ENCODE measurements at places on chromosomes 6 and 20.

- DNase-seq = no peak
Measured at GRCh38 chr6:134414793-134415192, 96.9 kb upstream of the SGK1 start.

DNA sequence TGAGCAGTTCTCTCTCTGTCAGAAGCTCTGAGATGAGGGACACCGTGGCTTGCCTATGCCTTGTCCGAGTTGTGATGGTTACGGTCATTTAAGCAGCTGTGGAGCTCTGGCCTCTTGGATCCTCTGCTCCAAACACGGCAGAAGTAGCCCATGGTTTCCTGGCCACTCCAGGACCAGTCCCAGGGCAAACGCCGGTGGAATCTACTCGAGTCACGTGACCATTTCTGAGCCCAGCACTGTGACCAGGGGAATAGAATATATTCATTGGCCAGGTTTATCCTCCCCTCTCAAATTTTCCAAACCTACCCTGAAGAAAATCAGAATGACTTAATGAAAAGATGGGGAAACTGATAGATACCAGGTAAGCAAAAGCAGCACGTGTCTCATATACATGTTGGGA lies 152.8 kb downstream of the TTLL2 start:
- no peak for DNase-seq

GRCh38 chr6:128350416-128351254 lies 169.8 kb downstream of the PTPRK start:
- DNase-seq = no peak

GRCh38 chr20:16732506-16733152 lies 2.8 kb downstream of the SNRPB2 start:
- DNase-seq = no peak

- no peak for DNase-seq
Measured at GRCh38 chr6:87945181-87945580, 102.5 kb upstream of the SPACA1 start.

DNA sequence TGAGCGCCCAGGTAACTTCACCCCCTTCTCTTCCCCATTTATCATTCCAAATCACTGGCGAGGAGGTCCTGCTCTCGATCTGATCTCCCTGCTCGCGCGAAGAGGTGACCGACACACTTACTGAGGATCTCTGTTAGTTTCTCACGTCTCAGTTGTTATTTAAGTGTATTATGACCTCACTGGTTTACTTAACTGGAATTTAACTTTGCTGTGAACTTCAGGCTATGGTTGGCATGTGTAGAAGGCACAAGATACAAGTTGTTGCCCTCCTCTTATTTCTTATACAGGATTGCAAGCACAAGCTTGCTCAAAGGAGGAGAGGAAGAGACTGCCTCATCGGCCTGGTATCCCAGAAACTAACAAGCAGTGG lies 1.2 kb downstream of the RNF217 start:
- no peak for DNase-seq

DNA sequence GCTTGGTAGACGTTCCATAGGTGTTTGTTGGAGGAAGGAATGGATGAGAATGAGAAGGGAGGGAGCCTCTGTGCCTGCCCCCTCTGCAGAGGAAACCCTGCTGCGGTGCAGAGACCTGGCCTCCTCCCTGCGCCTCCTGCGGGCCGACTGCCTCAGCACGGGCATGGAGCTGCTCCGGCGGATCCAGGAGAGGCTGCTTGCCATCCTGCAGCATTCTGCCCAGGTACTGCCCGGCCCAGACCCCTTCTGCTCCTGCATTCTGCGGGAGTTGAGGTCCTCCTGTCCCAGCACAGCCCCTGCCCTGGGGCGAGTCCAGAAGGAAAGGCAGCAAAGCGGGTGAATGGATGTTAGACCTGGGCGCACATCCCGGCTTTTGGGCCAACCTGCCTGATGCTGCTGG lies 6.1 kb downstream of the DNPH1 start:
- no peak for DNase-seq

GRCh38 chr20:20519269-20519668 lies 151.4 kb downstream of the INSM1 start:
- no peak for DNase-seq

DNA sequence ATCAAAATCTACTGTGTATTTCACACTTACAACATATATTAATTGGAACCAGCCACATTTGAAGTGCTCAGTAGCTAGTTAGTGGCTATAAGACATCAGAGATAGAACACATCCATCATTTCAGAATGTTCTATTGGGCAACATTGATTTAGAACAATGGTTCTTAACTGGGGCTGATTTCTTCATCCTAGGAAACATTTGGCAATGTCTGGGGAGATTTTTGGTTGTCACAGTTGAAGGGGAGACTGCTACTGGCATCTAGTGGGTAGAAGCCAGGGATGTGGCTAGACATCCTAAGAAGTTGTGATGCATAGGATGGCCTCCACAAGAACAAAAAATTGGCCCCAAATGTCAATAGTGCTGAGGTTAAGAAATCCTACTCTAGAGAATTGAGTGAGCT lies 132.5 kb downstream of the OLIG3 start:
- no peak for DNase-seq

DNA sequence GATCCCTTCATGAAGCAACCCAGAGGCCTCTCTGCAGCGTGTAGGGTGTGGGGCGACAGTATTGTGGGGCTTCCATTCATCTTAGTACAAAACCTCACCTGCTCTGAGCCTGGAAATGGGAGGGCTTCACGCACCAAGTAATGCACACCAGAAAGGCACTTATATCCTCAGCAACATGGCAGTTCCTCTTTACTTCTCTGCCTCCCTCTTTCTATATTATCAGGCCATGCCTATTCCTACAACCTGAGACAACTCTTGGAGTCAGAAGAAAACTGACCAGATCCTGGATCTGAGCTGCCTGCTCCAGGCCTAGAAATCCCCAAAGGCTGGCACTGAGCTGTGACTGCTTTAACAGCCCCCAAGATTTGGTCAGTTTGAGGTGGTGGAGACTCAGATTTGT lies 7.6 kb upstream of the ZNF76 start:
- DNase-seq = no peak

GRCh38 chr6:168286116-168286515 lies 33.5 kb downstream of the DACT2 start:
- no peak for DNase-seq

DNA sequence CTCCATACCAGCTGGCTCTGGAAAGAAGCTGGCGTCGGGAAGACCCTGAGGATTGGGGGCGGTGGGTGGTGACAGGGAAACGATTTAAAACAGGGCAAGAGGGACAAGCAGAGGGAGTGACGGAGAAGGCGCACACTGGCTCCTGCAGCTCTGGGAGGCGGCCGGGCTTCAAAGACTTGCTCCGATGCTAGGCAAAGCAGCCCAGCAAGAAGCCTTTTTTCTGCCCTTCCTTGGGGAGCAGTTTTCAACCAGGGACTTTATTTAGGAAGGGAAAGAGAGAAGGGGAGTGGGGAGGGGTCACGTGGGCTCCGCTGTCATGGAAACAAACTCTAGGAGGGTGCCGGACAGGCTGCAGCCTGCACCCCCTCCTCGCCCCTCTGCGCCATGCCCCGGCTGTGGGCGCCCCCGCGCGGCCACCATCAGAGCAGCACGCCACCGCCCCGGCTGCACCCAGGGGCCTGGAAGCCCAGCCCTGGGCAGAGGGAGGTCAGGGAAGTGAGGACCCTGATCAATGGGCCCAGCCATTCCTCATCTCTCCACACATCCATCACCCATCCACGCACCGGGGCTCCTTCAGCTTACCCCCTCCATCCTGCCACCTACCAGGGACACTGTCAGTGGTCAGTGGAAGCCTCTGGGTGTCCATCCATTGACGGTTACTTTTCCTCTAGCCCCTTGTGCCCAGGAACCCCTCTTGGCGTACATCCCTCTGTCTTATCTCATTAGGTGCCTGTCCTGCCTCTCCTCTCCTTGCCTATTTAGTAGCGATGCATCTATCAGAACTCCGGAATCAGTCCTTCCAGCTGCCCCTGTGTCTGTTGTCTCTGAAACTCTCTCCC lies 66.6 kb upstream of the CCDC167 start:
- DNase-seq = peak; percentile 55

DNA sequence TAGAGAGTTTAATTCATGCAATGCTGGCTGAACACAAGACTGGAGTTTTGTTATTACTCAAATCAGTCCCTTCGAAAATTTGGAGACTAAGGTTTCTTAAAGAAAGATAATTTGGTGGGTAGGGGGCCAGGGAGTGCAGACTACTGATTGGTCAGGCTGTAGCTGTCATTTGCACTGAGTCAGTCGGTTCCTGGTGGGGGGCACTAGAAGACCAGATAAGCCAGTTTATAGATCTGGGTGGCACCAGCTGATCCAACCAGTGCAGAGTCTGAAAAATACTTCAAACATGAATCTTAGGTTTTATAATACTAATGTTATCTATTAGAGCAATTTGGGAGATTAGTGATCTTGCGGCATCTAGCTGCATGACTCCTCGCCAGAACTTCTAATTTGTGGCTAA lies 530.7 kb downstream of the NKAIN2 start:
- no peak for DNase-seq

GRCh38 chr6:78577585-78577984 lies 289.8 kb upstream of the IRAK1BP1 start:
- no peak for DNase-seq

DNA sequence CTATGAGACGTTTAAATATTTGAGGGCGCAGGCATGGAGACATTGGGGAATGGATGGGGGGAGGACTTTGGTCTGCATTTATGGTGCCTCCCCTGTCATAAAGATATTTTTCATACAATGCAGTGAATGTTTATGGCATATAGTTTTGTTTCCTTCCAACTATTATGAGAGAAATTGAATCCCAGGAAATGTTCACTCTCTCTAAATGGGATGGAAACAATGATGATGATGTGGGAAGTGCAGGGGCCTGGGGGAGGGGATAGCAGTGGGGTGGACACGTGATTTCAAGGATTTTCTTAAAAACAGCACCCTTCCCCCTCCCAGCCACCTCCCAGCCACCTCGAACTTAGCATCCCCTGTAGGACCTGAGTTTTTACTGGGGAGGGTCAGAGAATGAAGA lies 69.9 kb downstream of the TOX2 start:
- DNase-seq = no peak
